ENCODE measurements at places on chromosomes 2 and 18.

- DNase-seq = no peak
Observed at GRCh38 chr2:239287461-239287860, 113.4 kb downstream of the HDAC4 start.

DNA sequence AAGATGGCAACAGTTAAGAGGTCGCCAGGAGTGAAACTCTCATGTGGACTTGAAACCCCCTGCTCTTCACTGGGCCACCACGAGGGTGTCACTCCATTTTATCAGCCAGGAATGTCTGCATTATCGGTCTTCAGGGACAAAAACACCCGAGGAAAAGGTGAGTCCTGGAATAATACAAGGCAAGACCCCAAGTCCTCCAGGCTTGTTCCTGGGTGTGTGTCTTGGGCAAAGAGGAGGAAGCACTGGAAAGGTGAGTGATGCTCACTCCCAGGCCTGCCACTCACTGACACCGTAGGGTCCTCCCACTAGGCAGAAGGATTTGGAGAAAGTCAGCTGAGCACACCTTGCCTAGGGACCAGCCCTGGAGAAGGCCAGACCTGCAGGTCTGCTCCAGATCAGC, 86.9 kb downstream of the LOXHD1 start:
- no peak for DNase-seq

DNA sequence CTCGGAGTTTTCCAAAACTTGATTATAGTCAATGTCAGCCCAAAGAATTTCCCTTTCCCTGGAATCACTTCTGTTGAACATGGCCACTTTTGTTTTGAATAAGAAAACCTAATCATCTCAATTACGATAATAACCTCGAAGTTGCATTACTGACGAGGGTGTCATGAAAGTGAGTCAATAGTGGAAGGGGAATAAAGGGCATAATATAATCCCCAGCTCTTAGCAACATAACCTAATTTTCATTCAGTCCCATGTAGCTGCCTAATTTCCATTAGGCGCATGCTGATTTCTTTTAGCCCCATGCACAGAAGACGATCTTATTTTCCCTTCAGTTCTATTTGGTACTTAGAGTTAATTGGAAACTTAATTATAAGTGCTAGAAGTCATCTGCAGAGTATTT, 51.1 kb upstream of the RAPH1 start:
- DNase-seq = no peak

GRCh38 chr2:201788371-201788770, 7.6 kb upstream of the ALS2 start:
- DNase-seq = no peak

DNA sequence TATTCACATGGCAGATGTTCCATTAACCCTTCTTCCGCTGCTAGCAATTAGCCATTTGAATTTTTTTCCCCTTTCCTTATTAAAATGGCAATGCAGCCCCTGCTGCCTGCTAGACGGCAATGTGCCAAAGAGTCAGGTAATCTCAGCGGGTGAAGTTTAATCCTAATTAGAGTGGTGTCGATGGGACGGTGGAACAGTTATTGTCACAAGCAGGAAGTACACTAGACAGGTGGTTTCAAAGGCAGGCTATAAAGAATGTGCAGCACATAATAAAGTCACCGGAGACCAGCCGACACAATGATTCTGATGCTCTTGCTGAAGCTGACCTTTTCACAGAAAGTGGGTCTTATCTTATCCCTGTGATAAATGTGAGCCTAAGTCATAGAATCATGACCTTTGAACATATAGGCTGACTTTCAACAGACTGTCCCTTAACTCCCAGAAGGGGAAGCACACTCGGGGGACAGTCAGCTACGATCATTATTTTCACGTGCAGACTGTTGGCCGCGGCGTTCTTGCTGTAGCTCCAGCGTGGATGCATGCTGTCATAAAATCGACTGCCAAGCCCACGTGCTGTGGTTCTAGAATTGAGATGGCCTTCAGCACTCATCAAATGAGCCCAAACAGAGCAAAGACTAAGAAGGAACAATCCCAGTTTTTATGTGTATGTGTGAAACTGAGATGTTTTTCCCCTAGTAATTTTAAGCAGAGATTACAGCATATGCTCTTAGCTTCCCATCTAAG, 926.2 kb upstream of the SOX11 start:
- no peak for DNase-seq

DNA sequence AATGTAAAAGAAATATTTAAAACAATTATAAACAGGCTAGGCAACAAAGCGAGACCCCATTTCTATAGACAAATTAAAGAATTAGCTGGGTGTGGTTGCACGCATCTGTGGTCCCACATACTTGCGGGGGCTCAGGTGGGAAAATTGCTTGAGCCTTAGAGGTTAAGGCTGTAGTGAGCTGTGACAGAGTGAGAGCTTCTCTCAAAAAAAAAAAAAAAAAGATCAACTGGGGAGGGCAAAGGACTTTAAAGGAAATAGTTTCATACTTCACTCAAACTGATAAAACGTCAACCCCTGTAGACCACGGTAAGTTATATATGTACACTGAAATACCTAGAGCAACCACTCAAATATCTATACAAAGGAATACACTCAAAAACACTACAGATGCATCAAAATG, 37.5 kb downstream of the MGAT4A start:
- DNase-seq = no peak

- DNase-seq = no peak
Observed at GRCh38 chr2:190984595-190984994, 29.4 kb downstream of the STAT1 start.

Data from SIG-M5 (cell line).